ENCODE measurements at places on chromosomes 4 and X.

GRCh38 chr4:159206427-159206871 lies 103.6 kb downstream of the RAPGEF2 start:
- DNase-seq, result peak; percentile 61

DNA sequence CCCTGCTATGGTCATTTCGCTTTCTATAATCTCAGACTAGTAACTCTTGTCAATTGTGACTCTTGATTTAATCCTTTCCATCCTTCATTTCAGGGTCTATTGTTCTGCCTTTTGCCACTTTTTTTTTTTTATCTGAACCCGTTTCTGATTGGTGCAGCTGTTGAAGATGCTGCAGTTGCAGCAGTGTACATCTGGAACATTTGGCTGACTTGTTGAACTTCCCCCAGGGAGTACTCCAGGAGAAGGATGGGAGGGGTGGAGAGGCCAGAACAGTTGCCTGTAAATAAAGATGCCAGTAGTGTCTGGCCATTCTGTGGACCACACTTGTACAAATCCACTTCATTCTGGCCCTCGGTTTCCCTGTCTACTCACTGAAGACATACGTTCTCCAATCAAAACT lies 1.0 kb upstream of the EDA start:
- no peak for DNase-seq

GRCh38 chrX:46628460-46629371 lies 55.2 kb downstream of the CHST7 start:
- DNase-seq, result peak; percentile 23

- DNase-seq, result no peak
These were observed 51.6 kb downstream of the TMEM150C start for GRCh38 chr4:82510216-82510615.

DNA sequence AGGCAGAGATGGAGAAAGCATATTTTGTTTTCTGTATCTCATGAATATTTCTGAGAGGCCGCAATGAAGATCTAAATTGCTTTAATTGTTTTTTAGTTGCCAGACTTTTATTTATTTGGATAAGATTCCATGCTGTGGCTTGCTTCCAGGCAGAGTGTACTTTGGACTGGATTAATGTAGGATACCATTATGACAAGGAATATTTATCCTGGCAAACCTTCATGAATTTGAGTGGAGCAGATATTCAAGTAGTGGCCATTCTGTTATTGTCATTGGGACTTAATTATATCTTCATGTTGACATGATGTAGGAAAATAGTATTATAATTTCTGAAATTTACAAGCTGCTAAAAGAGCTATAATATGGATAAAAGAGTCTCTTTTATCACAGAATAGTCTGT lies 182.9 kb downstream of the C4orf33 start:
- DNase-seq, result no peak

GRCh38 chrX:153633607-153634180 lies 13.3 kb upstream of the DUSP9 start:
- DNase-seq, result no peak

DNA sequence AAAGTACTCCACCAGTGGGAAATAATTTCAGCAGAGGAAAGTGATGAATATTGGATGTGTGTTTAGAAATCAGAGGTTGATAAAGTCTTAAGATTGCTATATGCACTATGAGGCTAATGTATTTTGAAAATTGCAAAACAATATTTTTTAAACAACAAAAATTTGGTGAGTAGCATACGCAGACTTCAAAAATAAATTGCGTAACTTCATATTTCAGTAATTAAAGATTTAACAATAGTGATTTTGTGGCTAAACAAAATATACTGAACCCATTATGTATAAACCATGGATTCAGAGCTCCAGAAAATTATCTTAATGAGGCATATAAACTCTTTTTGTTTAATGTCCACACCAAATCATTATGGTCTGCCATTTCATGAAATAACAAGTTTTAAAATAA lies 3.3 kb upstream of the TAPT1 start:
- DNase-seq, result no peak

GRCh38 chr4:153521478-153521877 lies 55.3 kb downstream of the TMEM131L start:
- no peak for DNase-seq

All from astrocyte (in vitro differentiated cells and primary cell).